ENCODE measurements at places on chromosomes 6 and 20.
A peak's percentile ranks its signal among the peaks of the same experiment; 100 is the strongest.

DNA sequence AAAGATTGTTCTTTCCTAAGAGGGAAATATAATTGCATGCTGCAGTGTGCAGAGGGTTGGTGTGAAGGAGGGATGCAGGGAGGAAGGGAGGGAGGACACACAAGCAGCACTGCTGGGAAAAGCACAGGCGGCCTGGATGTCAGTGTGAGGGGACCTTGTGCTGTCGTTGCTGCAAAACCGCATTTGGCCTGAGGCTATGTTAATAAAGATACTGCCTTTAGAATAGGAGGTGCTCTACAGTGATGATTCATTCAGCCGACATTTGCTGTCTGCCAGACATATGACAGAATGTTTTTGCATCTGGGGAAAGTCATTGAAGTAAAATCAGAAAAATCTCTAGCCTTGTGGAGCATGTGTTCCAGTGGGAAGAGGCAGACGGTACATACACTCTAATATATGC lies 50.5 kb upstream of the TRIM26 start:
- H3K27me3 ChIP-seq = no peaks in the 10 kb centered on the region
- H3K36me3 ChIP-seq = no peaks in the 10 kb centered on the region
- H3K27ac ChIP-seq = no peak overlapping the region
- no peak for DNase-seq
- H3K4me1 ChIP-seq = peaks cover 4% of the 10 kb centered on the region
- H3K4me3 ChIP-seq = no peak overlapping the region

GRCh38 chr6:102085257-102085656 lies 691.7 kb downstream of the GRIK2 start:
- H3K27me3 ChIP-seq = no peaks in the 10 kb centered on the region
- H3K4me3 ChIP-seq = no peak overlapping the region
- no peaks in the 10 kb centered on the region for H3K4me1 ChIP-seq
- DNase-seq = no peak

DNA sequence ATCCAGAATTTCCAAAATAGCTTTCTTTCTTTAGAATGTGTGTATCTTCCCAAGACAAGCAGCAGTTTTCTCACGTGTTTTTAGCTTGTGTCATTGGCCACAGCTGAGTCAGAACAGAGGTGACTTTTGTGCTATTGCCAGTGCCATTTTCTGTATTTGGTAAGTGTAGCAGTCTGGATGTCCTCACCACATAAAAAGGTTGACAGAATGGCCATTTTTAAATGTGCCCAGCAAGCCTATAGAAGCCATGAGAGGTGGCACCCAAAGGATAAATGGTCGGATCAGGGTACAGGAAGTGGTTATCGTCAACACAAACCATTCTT lies 269.5 kb upstream of the HSF2 start:
- no peaks in the 10 kb centered on the region for H3K27me3 ChIP-seq
- no peak overlapping the region for H3K4me3 ChIP-seq
- peak overlapping the region; percentile 23 for H3K27ac ChIP-seq
- DNase-seq = no peak
- H3K4me1 ChIP-seq = no peaks in the 10 kb centered on the region
- H3K36me3 ChIP-seq = no peaks in the 10 kb centered on the region

DNA sequence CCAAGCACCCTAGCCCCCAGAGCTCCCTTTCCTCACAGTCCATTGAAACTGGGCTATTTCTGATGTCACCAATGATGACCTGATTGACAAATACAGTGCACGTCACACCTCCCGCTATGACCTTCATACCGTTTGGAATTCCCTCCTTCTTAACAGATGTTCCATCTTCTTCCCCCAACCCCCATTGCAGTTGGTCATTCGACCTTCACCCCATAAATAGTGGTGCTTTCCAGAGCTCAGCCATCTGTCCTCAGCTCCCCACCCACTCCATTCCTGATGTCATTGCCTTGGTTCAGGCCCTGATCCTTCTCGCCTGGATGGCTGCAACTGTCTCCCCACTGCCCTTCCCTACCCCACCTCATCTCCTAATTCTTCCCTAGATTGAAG lies 198.5 kb downstream of the SOD2 start:
- H3K36me3 ChIP-seq = no peaks in the 10 kb centered on the region
- no peaks in the 10 kb centered on the region for H3K4me1 ChIP-seq
- no peaks in the 10 kb centered on the region for H3K27me3 ChIP-seq
- H3K27ac ChIP-seq = no peak overlapping the region
- DNase-seq = no peak
- no peak overlapping the region for H3K4me3 ChIP-seq

Measured in breast epithelium (tissue), 4 donors.